GM04504 (cell line): ENCODE measurements at places on chromosomes 3 and 15.

GRCh38 chr3:150223558-150223957 lies 184.5 kb upstream of the TSC22D2 start:
- no peak for DNase-seq

- DNase-seq = no peak
Measured at GRCh38 chr15:83914906-83915305, 261.0 kb downstream of the ADAMTSL3 start.

DNA sequence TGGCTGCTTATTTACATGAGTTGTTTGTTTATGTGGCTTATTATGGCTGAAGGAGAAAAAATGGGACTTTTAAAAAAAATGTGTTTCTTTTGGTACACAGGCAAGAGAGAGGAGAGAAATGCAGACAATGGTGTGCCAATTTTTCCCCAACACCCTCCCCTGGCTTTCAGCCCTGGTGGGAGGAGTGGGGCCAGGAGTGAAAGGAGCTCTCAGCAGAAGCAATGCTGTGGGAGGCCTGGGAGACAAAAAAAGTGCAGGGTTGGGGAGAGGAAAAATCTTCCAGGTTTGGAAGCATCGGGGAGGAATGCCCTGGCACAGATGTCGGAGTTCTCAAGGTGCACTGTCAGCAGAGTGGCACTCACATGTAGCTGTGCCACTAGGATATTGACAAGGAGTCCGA lies 117.7 kb upstream of the FOXB1 start:
- no peak for DNase-seq

DNA sequence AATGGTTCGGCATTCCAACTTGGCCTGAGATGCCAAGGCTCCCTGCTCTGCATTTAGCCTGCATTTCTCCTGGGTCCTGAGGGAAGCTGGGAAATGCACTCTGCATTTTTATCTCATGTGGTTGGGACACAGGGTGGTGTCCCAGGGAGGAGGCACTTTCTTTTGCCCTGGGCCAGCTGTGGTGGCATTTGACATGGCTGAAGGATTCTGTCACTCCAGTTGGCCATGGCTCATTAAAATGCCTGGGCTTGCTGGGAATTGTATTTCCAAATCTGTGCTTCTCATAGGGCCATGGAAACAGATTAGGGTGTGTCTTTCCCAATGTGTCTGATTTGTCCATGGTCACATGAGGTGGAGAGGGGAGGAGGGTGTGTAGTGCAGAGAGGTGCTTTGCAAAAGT lies 128.3 kb upstream of the RGMA start:
- no peak for DNase-seq

DNA sequence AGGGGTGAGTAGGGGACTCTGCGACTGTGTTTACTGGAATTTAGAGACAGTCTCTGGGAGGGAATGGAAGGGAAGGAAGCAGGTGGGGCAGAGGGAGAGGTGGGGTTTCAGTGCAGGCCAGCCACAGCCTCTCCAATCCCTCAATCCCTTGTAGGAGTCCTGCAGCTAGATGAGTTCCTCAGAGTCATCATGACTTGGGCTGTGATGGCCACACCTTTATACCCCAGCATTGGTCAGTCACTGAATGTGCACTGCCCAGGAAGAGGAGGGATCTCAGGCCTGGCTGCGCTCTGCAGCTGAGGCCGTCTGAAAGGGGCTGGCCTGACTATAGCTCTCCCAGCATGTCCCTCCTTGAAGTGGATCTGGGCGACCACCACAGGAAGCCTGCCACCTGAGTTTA lies 67.3 kb upstream of the GLCE start:
- DNase-seq = no peak

DNA sequence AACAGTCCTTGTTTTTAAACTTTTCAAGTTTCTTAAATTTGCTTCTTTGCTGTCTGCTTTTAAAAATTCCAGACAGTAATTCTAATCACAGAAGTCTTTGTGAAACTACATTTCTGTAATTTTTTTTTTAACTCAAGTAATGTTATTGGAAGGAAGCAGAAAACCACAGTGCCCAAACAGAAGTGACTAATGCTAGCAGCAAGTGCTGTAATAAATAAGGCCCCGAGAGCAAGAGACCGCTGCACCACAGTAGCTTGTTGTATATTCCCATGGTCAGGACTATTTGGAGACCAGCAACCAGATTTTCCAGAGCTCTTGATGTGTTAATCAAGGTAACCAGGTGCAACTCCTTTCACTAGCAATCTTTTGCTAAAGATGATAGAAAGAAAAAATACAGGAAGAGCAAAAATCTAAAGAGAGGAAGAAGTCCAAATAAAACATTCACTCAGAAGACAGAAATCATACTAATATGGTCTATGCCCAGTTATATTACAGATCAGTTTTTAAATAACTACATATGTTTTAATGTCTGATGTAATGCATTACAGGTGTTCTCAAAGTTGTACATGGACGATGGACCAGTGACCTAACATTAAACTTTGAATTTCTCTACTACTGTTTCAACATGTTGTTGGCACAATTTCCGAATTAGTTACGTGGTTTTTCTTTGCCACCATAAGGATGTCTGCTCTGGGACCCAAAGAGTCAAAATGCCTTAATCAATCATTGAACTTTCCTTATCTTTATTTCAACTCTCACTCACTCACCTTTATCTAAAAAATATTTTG lies 36.4 kb downstream of the WWTR1 start:
- DNase-seq = peak; percentile 79

- DNase-seq = no peak
Measured at GRCh38 chr3:66452303-66453011, 48.4 kb downstream of the LRIG1 start.
